Skeletal muscle tissue (tissue), 5 donors: ENCODE measurements at places on chromosomes 3 and 15. TPM values are rescaled to one million over a fixed set of nuclear protein-coding genes. Genes with fewer than 3 reads are reported as not detected.

SCAANT1 gene
- total RNA-seq = not detected

NOX5 gene
- under 0.01 TPM for total RNA-seq

KLHL40 gene
- total RNA-seq = 179 TPM

PATL2 gene
- 2.6 TPM for total RNA-seq

STAC gene
- total RNA-seq = 49.1 TPM

GCSAM gene
- total RNA-seq = 0.52 TPM

NSUN3 gene
- 17.2 TPM for total RNA-seq

PFN2 gene
- total RNA-seq = 142 TPM

TOP2B gene
- 75.2 TPM for total RNA-seq

WDR72 gene
- total RNA-seq = under 0.01 TPM

GPR149 gene
- total RNA-seq = not detected

DISP2 gene
- under 0.01 TPM for total RNA-seq

UNC13C gene
- total RNA-seq = 3.1 TPM

EID1 gene
- 91.3 TPM for total RNA-seq

C3orf62 gene
- total RNA-seq = 1.6 TPM

TBC1D2B gene
- 30.3 TPM for total RNA-seq

SCAMP5 gene
- 1.6 TPM for total RNA-seq

LDHAL6B gene
- not detected for total RNA-seq

DPPA2 gene
- not detected for total RNA-seq

TCAIM gene
- total RNA-seq = 20.9 TPM

LAMB2 gene
- 601 TPM for total RNA-seq

CCDC54 gene
- not detected for total RNA-seq

PTX3 gene
- 11.5 TPM for total RNA-seq

CDCP1 gene
- under 0.01 TPM for total RNA-seq

PP2D1 gene
- not detected for total RNA-seq

CPLX3 gene
- total RNA-seq = not detected

AGTR1 gene
- 41.8 TPM for total RNA-seq

ZNF35 gene
- 11.5 TPM for total RNA-seq

PLA2G4D gene
- total RNA-seq = not detected

ZBED2 gene
- total RNA-seq = not detected

IGDCC3 gene
- 1.0 TPM for total RNA-seq

LARP6 gene
- total RNA-seq = 7.3 TPM

IMPG2 gene
- 2.6 TPM for total RNA-seq

PIF1 gene
- 2.1 TPM for total RNA-seq

BNIP2 gene
- total RNA-seq = 50.1 TPM

PRTG gene
- 4.7 TPM for total RNA-seq

CPN2 gene
- not detected for total RNA-seq

ZNF592 gene
- total RNA-seq = 6.3 TPM

FETUB gene
- not detected for total RNA-seq

CCR9 gene
- total RNA-seq = 0.52 TPM

CIAO2A gene
- 54.8 TPM for total RNA-seq

TMEM207 gene
- total RNA-seq = not detected

CCR3 gene
- total RNA-seq = not detected
